Endothelial cell of umbilical vein (primary cell): ENCODE measurements at places on chromosomes 5 and 9. TPM values are rescaled to one million over a fixed set of nuclear protein-coding genes. Genes with fewer than 3 reads are reported as not detected.
A peak's percentile ranks its signal among the peaks of the same experiment; 100 is the strongest.

- no peaks in the 10 kb centered on the region for H3K27me3 ChIP-seq
- H3K4me1 ChIP-seq, result peaks cover 20% of the 10 kb centered on the region
- H3K4me3 ChIP-seq, result no peak overlapping the region
- DNase-seq, result no peak
- no peak overlapping the region for H3K27ac ChIP-seq
- H3K36me3 ChIP-seq, result no peaks in the 10 kb centered on the region
These were observed 31.3 kb downstream of the TNFSF15 start for GRCh38 chr9:114774524-114774923.

DNA sequence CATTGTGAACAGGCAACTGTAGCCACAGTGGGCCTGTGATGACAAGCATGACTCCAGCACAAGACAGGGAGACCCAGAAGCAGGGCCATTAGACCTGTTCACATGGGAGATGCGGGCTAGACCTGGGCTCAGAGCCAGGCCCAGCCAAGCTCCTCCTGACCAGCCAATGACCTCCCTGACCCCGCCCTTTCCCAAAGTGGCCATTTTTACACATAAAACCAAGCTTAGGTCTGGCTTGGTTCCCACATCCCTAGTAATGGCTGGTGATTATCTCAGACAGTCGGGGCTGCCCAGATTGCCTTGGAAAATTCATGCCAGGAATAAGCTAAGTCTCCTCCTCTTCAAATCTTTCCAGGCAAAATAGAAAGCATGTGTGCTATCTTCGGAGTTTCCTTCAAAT lies 94.1 kb downstream of the FRMD3 start:
- peaks cover 3% of the 10 kb centered on the region for H3K27me3 ChIP-seq
- DNase-seq, result no peak
- no peak overlapping the region for H3K27ac ChIP-seq
- H3K4me3 ChIP-seq, result no peak overlapping the region
- H3K4me1 ChIP-seq, result no peaks in the 10 kb centered on the region

DNA sequence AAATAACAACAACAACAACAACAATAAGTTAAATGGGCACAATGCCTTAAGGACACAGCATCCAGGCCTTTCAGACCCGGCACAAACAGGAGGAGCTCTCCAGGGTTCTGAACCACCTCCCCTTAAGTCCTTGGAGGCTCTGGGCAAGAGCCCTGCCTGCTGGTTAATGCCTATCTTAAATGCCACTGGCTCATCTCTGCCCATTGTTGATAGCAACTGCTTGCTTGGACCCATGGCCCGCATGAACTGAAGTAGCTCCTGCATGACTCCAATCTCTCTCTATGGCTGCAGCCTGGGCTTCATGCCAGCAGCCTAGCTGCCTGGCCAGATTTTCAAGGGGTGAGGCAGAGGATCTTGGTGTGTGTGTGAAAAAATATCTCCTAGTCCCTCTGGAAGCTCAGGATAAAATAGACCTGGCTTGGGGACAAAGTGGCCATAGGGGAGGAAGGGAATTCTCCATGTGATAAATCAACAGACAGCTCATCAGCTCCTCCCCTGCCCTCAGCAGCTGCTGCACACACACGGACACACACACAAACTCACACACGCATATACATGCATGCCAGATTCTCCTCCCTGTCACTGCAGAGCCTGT lies 27.4 kb downstream of the FAM219A start:
- peak; percentile 64 for DNase-seq
- H3K27ac ChIP-seq, result no peak overlapping the region
- H3K4me3 ChIP-seq, result no peak overlapping the region
- no peaks in the 10 kb centered on the region for H3K27me3 ChIP-seq

DNA sequence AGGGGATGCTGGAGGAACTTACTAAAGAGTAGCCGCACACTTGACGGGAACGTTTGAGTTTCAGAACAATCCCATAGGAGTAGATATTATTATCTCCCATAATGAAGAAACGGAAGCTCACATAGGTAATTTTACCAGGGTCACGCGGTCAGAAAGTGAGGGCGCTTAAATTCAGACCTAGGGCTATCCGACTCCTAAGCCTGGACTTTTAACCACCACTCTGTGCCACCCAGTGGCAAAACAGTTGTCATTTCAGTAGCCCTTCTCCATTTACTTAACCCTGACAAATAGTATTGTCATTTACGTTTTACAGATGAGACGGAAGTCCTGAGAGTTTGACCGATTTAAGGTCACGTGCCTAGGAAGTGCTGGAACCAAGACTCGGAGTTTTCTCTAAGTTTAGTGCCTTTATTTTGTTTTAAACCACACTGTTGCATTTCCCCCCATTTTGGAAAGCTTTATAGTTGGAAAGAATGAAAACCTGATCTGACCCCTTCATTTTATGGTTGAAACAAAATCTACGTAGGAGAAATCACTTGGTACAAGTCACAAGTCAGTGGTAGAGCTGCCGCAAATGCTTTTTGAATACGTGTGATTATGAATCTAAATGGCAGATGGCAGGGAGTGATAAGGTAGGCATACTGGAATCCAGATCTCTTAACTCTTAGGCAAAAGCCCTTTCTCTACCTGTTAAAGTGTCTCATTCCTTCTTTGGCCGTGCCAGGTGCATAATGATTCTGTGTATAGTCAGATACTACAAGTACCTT lies 650 bp downstream of the MRRF start:
- peaks cover 2% of the 10 kb centered on the region for H3K36me3 ChIP-seq
- peak overlapping the region; percentile 68 for H3K27ac ChIP-seq
- H3K4me3 ChIP-seq, result peak overlapping the region; percentile 53
- no peaks in the 10 kb centered on the region for H3K27me3 ChIP-seq

- no peaks in the 10 kb centered on the region for H3K4me1 ChIP-seq
- H3K36me3 ChIP-seq, result no peaks in the 10 kb centered on the region
- H3K27me3 ChIP-seq, result no peaks in the 10 kb centered on the region
- H3K4me3 ChIP-seq, result no peak overlapping the region
- no peak for DNase-seq
These were observed 280.8 kb downstream of the FBXL17 start for GRCh38 chr5:108101130-108101529.

Gene ADGRD2
- total RNA-seq, result not detected in 2 replicates

Gene NR5A1
- total RNA-seq, result not detected in 2 replicates

Gene CD14
- total RNA-seq, result 0.33 TPM in 1 of 2 replicates, not detected in the other

Gene ARL14EPL
- 0.58 TPM in 1 of 2 replicates, not detected in the other for total RNA-seq

Gene GPR21
- total RNA-seq, result 2.4 and 2.7 TPM in 2 replicates
